ENCODE measurements at places on chromosomes 1 and 21. TPM values are rescaled to one million over a fixed set of nuclear protein-coding genes. Genes with fewer than 3 reads are reported as not detected.

Gene REN
- total RNA-seq: not detected

Gene POU3F1
- 1.7 TPM for total RNA-seq

Gene RNF115
- total RNA-seq: 17.3 TPM

Gene LAMC2
- total RNA-seq: not detected

Gene FAM163A
- not detected for total RNA-seq

Gene ITLN2
- total RNA-seq: not detected

GRCh38 chr1:55081905-55082296, 42.6 kb downstream of the PCSK9 start:
- no peak for DNase-seq

- no peak for DNase-seq
Observed at GRCh38 chr1:9942399-9942938, 722 bp downstream of the LZIC start.

DNA sequence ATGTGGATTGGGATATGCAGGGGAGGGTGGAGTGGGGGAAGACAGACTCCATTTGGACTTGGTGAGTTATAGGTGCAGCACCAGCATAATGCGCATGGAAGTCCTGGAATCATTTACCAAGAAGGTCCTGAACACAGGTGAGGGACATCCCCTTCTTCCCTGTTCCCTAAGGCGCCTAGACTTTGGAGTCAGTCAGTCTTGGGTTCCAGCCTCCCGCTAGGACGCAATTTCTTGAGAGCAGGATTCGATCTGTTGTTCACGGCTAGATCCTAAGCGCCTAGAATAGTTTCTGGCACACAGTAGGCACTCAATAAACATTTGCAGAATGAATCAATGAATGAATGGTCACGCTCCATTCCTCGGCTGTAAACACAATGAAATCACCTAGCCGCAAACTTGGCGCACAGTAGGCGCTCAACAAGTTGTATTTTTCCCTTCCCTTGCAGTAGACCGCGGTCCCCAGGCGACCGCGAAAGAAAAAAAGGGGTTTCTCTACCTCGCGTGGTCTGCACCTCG, 1.0 kb upstream of the AK4 start:
- DNase-seq: no peak

GRCh38 chr1:117821774-117822482, 107.5 kb downstream of the GDAP2 start:
- no peak for DNase-seq

- no peak for DNase-seq
Observed at GRCh38 chr1:210908791-210909190, 225.2 kb downstream of the KCNH1 start.

- DNase-seq: no peak
Observed at GRCh38 chr21:46094401-46095082, 3.4 kb upstream of the COL6A2 start.

- no peak for DNase-seq
Observed at GRCh38 chr1:42934541-42935312, 23.9 kb downstream of the SLC2A1 start.

DNA sequence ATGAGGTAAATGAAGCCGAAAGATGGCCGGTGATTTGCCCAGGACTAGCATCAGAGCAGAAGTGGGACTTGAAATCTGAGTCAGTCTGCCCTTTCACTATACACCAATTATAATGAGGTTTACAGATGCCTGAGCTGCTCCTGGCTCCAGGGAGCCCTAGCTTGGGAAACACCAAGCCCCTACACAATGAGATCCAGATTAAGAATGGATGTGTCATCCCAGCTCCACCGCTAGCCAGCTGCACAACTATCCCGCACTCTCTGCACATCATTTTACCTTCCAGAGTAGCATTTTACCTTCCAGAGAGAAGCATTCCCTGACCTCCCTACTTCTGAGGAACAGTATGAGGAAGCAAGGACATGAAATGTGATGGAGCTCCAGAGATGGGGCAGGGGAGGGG, 27.0 kb downstream of the SERTAD4 start:
- DNase-seq: no peak

GRCh38 chr1:119987112-119987511, 82.3 kb downstream of the NOTCH2 start:
- DNase-seq: no peak

GRCh38 chr1:67514786-67515185, 84.6 kb upstream of the SERBP1 start:
- no peak for DNase-seq

DNA sequence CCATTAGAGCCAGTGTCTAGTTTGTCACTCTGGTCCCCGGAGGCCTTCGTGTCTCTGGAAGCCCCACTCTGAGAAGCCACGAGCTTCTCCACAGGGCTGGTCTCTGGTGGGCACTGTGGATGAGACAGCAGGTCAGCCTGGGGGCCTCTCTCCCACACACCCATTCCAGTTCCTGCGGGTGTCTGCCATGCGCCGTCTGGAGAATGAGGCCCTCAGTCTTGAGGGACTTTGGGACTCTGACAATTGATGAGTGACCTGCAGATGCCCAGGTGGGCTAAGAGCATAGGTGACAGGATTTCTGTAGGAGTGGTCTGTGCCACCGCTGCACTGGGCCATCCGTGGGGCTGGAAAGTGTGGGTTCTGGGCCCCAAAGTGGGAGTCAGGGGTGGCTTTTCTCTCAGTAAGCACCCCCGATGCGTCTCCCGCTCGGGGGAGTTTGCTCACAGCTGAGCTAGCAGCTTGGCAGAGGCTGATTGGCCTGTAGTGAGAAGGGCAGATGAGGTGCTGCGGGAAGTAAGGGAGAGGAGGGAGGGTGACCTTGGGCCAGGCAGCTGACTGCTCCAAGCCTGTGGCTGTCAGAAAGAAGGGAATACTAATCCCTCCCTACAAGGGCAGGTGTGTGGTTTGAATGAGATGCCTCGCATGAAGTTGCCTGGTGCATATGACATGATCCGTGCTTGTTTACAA, 26.4 kb downstream of the LHX4 start:
- DNase-seq: no peak

DNA sequence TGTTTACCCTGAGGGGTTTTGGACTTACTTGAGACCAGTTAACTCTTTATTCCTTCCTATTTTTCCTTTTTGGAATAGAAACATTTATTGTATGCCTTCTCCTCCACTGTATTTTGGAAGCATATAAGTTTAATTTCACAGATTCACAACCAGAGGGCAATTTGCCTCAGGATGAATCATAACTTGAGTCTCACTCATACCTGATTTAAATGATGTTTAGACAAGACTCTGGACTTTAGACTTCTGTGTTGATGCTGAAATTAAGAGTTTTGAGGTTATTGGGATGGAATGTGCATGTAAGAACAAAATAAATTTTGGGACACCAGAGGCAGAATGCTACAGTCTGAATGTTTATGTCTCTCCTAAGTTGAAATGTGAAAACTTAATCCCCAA, 7.1 kb upstream of the ADAM30 start:
- no peak for DNase-seq

DNA sequence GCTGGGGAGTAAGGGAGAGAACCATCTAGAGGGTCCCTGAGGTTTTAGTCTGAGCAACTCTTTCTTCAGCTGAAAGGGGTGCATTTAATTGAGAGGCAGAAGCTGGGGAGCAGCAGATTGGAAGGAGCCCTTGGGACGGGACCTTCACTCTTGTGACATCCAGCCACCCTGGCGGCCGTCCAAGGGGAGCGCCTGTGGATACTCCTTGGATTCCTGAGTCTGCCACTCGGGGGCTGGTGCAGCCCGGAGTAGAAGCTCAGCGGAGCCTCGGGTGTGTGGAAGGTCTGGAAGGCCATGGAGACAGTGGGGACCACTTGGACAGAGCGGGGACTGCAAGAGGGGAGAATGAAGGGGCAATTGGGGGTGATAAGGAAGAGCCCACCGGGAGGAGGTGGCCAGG, 68.7 kb downstream of the AJAP1 start:
- no peak for DNase-seq

- no peak for DNase-seq
Observed at GRCh38 chr1:209400351-209401220, 182.9 kb upstream of the CAMK1G start.

GRCh38 chr1:108889706-108890384, 13.1 kb downstream of the GPSM2 start:
- DNase-seq: no peak

DNA sequence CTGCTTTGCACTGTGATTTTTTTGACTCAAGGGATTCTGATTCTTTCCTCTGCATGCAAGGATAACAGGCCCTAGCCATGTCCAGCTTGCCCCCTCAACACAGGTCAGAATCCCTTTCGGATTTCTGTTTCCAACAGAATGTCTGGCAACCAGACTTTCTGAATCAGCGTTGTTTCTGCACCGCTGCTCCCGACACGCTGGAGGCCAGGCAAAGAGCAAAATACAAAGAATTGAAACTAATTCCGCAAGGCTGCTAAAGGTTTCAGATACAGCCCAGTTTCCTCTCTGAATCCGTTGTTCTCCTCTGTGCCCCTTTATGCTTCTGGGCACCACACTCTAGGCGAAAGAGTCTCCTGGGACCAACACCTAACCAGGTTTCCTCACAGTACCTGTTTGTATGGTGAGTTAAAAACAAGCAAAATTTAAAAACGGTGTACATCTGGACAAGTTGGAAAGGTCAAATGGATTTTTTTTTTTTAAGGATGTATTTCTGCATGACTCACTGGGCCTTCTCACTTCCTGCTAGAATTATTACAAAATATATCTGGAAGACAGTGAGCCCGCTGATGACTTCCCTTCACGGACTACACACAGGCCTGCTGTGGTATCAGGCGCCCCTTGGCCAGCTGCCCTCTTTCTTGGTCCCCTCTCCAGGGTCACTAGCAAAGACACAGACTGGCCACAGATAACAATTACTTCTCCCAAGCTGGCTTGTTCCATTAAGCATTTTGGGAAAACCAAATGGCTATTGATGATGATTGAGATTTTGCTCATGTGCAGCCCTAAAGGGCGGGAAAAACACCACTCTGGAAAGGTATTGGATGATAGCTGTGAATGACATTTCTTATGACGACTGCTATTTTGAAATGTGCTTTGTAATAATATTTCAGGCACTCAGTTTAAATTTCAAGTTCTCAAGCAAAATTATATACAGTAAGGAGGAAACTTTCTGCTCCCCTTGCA, 118.3 kb downstream of the TGFB2 start:
- DNase-seq: no peak

GRCh38 chr1:236403905-236404696, 10.0 kb downstream of the EDARADD start:
- no peak for DNase-seq

- DNase-seq: no peak
Observed at GRCh38 chr1:12491656-12492055, 126.4 kb downstream of the DHRS3 start.

- no peak for DNase-seq
Observed at GRCh38 chr1:101509370-101509769, 272.6 kb downstream of the S1PR1 start.

- DNase-seq: no peak
Observed at GRCh38 chr1:32111789-32112188, 3.9 kb downstream of the KPNA6 start.

DNA sequence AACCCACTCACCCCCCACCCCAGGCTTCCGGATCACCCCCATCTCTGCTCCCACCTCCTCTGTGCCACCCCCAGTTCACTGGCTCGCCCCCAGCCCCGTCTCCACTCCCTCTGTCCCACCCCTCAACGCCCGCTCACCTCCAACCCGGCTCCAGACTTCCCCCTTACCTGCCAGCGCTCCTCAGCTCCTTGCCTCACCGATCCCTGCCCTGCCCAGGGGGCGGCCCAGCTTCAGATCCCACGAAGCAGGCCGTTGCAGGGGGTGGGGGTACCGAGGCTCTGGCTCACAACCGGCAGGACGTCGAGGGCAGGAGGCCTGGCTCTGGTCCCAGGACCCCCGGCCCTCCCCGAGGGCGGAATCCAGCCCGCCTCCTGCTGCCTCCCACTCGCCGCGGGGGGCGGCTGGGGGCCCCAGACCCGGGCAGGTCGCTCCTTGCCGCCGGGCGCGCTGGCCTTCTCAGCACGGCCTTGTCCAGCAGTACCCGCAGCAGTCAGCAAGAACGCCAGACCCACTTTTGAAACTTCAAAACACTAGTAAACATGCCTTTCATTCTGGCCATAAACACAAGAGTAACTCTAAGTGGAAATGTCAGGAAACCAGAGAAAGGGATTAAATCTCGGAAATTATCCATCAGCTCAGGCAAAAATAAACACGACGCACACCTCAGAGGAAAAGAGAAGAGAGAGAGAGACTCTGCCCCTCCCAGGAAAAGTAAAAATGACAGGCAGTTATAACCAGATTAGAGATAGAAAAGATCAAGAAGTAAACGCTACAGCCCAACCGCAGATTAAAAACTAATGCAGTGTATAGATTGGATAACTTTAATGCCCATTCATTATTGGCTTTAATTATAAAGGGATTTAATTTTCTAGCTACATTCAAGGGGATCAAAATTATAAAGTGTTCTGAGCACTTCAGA, 1.0 kb upstream of the FAM89A start:
- DNase-seq: no peak

DNA sequence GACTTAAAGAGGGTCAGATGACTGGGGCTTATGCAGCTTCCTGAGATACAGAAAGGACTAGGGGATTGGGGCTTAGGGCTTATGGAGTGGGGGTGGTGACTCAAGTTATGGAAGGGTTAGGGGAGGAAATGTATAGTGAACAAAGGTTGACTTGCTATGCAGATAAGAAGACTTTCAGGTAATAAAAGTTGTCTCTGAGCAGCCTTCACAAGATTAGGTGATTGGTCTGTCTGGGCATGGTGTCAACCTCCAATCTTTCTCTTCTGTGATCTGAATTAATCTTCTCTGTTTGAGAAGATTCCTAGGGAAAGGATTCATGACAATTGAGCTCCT, 436.5 kb downstream of the SIPA1L2 start:
- DNase-seq: no peak

DNA sequence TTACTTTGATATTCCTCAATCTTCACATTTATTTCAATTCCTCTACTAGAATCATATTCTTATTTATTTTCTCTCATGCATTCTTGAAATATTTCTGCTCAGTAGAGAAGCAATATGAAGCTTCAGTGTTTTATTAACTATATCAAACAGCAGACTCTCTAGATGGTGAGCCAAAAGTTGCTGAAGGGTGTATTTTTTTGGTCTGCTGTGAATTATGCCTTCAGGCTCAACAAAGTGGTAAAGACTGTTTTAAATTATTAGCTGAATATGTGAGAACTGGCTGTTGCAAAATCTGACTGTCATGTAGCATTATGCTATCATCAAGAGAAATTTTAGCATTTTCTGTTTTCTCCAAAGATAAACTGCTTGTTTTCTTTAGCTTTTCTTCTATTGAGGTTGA, 24.9 kb upstream of the CDC42BPA start:
- DNase-seq: no peak

DNA sequence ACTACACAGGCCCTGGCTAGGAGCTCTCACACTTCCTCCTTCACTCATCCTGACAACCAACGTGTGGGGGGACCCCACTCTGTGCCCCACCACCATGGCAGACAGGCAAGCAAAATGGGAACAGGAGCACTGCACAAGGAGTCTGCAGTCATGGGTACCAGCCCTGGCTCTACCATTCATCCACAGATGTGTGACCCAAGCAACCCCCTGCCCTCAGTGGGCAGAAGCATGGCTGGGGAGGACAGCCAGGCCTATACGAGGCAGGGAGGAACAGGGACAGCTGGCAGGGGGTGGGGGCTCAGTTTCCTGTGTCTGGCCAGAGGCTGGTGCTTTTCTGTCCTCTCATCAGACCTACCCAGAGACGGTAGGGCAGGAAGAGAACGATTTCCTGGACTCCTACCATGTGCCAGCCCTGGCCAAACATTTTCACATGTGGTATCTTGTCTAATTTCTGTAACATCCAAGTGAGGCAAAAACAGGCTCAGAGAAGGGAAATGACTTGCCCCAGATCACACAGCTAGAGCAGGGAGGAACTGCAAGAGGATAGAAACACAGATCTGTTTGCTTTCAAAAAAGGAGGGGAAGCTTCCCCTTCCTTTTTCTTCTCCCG, 178.0 kb downstream of the HIVEP3 start:
- no peak for DNase-seq

Measured in CD4-positive, CD25-positive, alpha-beta regulatory T cell (primary cell).